Brain pericyte (primary cell): ENCODE measurements at places on chromosomes 16 and 17.

GRCh38 chr17:45132320-45132571 is at the start of gene PLCD3:
Gene PLCD3 (minus strand): TSS chr17:45132515. CDS start chr17:45132410, 105 bp downstream.
- no peak for DNase-seq

- DNase-seq = no peak
Observed at GRCh38 chr16:813204-813915, 12.8 kb upstream of the GNG13 start.

GRCh38 chr17:5509482-5509881 is 23.1 kb downstream of the MIS12 start:
- DNase-seq = no peak

DNA sequence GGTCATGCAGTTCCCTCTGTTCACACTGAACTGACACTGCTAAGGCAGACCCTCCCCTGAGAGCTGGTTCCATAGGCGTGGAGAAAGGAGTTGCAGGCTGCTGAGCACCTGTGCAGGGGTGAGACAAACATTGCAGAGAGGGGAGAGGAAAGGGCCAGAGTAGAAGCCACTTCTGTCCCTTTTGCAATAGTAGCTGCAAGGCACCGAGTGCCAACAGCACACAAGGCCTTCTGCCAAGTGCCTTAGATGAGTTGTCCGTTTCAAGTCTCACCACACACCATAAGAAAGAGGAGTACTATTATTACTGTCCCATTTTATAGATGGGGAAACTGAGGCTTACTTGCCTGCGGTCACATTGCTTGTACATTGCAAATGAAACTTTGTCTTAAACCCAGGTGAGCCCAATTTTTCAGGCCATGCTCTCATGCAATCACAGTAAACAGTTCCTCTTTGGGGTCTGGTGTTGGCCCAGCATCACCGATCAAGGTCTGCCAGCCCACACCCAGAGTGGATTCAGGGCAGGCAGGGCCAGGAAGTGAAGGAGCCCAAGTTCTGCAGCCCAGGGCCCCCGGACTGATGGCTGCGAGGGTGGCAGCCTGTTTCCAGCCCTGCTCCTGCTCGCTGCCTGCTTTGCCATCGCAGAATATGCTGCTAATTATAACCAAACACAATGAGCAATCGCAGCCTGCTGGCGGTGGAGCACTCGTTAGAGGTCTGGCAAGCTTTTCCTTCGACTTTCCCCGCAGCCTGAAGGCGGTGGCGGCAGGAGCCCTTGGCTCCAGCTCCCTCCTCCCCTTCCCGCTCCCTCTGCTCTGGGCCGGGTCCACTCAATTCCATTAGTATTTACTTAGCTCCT is 36.8 kb upstream of the DYNLL2 start:
- no peak for DNase-seq
